Hindlimb muscle (tissue), 1 donor: ENCODE measurements at places on chromosomes 5 and 9.

- DNase-seq: no peak
Observed at GRCh38 chr9:89622933-89623861, 18.4 kb downstream of the GADD45G start.

DNA sequence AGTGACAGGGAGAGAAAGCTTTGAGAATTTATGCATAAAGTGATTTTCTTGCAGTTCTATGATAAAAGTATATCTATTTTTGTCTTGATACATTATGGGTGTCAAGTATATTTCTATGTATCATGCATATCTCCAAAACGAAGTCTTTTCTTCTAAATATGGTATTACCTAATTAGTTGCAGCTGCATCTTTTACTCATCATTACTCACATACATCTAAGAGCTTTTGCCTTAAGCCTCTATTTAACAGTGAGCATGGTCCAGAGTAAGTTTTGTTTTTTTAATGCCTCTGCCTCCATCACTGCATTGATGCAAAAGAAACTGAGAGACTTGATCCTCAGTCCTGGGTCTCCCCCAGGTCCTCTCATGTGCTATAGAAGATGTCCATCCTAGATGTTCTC is 40.0 kb upstream of the SMC5 start:
- DNase-seq: no peak

GRCh38 chr5:145579301-145579700 is 255.8 kb downstream of the PRELID2 start:
- no peak for DNase-seq

DNA sequence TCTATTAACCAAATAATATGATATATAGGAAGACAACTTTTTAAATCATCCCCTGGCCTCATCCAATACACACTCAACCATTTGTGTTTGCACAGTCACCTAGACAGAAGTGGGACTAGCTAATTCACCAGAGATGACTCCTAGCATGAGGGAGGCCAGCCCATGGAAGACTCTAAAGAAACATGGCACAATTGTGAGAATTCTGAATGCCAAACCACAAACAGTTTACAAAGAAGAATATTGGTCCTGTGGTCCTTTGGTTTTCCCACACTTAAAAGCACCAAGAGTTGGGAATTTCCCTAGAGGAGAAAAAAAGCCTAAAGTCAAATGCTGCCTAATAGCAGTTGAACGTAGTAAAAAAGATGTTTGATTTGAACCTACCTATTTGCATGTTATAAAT is 609.9 kb downstream of the ACTL7B start:
- DNase-seq: no peak

GRCh38 chr9:89983411-89983810 is 378.6 kb downstream of the GADD45G start:
- DNase-seq: no peak

GRCh38 chr5:97047076-97047475 is 95.3 kb downstream of the LIX1 start:
- DNase-seq: no peak

DNA sequence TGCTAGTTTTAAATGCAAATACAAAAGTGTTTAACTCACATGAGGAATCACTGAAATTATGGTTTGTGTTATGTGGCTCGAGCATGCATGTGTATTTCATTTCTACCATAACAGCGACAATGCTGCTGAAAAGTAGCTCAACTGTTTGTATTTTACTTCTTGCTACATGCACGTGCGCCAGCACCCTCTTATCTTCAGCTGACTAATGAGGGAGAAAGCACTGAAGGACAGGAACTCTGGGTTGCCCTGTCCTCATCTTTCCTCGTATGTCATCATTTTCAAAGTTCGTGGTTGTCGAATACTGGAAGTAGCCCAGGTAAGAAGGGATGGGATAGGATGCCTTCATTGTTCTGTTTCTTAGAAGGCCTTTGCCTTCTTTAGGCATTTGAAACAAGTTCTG is 120.3 kb downstream of the SYK start:
- DNase-seq: no peak

DNA sequence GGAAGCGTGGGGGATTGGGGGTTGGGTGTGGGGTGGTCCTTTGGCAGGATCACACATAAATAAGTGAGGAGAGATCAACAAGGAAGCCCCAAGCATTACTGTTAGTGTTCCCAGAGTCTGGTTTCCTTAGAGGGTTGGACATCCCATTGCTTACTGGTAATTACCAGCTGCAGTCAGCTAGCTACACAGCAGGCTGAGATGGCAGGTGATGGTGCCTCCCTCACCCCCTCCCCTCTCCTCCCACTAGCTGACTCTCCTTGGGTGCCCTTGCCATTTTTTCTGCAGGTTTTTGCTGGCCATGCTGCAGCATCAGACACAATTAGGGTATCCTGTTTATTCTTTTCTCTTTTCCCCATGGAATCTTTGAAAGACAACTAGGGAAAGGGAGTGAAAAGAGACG is 107.5 kb upstream of the TLR4 start:
- DNase-seq: no peak
